ENCODE measurements at places on chromosomes 2 and 18.

DNA sequence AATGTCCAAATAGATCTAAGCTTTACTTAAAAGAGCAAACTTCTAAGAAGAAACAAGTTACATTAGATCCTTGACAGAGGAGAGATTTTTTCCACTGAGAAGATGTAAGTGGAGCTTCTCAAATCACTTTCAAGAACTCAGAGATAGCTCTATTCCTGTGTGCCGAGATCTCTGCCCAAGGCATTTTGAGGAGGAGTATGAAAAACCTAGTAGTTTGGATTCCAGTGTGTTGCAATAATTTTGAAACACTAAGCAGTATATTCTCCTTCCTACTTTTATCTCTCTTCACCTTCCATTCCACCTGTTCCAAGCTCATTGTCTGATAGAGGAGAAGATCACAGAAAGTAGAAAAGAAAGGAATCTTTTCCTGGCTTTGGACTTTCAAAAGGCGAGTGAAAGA lies 192.0 kb upstream of the TANK start:
- no peak for DNase-seq

DNA sequence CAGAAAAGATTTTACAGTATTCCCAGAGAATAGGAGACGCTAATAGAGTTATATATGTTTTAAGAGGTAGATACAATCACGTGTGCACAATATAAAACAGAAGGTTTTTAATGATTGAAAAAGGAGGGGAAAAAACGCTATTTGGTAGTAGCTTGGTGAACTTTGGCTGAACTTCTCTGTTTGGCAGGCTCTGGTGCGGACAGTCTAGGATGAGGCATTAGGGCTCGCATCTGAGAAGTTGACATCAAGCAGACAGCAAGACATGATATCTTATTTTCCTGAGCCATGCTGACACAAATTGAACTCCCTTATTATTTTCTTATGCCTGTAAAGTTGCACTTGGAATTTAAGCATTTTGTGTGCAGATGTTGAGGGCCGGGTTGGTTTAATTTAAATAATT lies 176.6 kb downstream of the EN1 start:
- no peak for DNase-seq

- DNase-seq: no peak
Measured at GRCh38 chr2:96207073-96207773, 1.4 kb downstream of the STARD7 start.

DNA sequence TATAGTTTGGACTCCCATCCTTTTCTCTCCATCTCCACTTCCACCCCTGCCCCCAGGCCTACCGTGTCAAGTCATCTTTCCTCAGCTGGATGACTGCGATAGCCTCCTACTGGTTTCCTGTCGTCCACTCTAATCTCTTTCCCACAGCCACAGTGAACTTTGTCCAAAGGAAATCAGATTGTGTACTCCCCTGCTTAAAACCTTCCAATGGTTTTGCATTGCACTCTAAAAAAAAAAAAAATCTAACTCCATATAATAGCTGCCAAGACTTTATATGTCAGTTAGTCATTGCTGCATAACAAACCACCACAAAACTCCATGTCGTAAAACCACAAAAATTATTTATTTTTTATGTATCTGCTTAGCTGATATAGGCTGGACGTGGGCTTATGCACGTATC lies 160.2 kb upstream of the CCDC68 start:
- DNase-seq: no peak

GRCh38 chr2:2472881-2473280 lies 141.8 kb upstream of the MYT1L start:
- DNase-seq: no peak

GRCh38 chr2:28624436-28624792 lies 127.2 kb upstream of the PPP1CB start:
- DNase-seq: no peak

DNA sequence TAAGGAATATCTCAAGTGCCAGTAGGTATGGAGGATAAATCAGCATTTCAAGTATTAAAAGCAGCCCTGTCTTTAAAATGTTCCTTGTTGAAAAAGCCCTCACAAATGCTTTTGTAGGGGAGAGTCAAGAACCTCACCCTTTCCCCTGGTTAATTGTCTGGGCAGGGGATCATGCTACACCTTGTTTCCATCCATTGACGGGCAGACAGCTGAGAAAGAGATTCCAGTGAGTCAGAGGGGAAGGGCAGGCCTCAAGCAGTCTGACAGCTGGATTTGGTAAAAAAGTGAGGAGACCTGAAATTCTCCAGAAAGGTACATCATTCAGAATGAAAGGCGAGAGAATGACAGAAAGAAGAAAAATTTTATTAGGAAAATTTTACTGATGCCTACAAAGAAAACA lies 203.2 kb upstream of the CYP26B1 start:
- no peak for DNase-seq

DNA sequence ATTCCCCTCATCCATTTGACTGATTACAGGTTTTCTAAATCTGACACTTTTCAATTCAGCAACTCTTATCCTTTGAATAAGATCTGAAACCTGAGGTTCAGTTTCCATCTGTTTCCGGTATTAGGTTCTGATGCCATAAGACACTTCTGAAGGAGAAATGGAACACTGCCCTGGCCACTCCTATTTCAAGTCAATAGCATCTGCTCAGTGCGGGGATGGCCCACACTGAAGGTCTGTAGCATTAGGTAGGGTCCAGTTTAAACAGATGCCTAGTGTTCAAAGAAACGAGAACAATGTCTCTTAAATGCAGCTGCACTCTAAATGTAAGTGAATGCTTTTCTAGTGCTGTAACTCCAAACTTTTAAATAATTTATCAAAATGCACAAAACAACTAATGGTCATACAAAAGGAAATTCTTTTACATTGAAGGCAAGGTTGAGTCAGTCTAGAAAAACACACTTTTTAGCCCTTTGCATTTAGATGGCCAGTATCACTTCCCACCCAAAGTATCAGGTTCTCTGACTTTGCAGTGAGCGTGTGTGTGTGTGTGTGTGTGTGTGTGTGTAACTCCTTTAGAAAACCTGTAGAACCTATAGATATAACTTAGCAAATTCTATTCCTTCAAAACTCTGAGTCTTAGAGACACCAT lies 78.2 kb downstream of the STK39 start:
- peak; percentile 60 for DNase-seq

- DNase-seq: no peak
Measured at GRCh38 chr2:19529677-19530076, 171.3 kb upstream of the OSR1 start.

DNA sequence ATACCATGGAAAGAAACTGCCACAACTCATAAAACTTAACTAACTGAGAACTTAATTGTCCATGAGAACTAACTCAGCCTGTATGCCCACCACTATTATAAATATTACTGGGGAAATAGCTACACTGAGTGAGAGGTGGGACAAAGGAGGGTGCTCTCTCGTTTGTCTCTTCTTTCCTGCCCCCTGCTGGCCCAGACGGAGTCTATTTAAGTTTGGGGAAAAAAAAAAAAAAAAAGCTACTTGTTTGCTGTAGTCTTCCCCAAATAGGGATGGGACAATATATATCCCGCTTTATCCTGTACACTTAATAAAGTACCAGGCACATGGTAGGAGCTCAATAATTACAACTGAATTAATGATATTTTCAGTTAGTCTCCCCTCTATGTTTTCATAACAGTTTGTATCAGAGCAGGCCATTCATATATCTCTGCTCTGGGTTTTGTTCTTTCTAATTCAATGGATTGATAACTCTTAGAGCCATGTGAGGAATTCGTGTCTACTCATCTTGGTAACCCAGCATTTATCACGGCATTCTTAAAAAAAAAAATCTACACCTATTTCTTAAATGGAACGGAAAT lies 647.6 kb upstream of the PKDCC start:
- peak; percentile 68 for DNase-seq

GRCh38 chr2:145407-145806 lies 99.1 kb upstream of the FAM110C start:
- no peak for DNase-seq

Data from WERI-Rb-1 (cell line).